ENCODE measurements at places on chromosomes 13 and 19.

DNA sequence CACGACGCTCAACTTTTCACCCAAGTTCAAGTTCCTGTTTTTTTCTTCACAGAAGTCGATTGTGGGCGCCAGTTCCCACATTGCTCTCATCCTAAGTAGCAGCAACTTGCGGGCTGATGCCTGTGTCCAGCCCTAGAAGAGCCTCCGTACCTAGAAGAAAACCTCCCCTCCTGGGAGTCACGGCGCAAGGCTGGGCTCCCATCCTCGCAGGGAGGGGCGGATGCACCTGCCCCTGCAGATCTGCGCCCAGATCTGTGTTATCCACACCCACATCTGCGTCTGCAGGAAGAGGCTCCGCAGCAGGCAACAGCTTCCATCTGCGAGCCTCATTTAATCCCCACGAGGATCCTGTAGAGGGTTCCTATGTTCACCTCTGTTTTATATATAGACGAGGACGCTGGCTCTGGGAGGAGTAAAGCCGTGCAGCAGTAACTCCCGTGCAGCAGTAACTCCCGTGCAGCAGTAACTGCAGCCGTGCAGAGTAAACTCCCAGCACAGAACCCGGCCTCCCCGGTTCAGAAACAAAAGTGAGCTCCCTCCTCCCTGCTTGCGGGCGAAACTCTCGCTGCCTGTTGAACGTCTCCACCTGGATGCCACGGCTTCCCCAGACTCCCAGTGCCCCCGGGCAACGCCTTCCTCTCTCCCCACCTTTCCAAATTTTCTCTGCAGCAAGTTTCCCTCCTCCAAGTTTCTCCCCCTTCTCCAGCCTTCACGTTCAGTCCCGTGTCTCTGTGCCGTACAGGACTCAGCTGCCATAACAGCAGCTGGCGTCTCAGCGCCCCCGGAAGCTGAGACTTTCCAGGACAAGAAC is 23.5 kb upstream of the LAIR1 start:
- DNase-seq: peak; percentile 15

- DNase-seq: no peak
Observed at GRCh38 chr13:92716749-92717148, 509.9 kb upstream of the GPC6 start.

GRCh38 chr19:16290692-16291091 is 33.9 kb upstream of the KLF2 start:
- DNase-seq: no peak

DNA sequence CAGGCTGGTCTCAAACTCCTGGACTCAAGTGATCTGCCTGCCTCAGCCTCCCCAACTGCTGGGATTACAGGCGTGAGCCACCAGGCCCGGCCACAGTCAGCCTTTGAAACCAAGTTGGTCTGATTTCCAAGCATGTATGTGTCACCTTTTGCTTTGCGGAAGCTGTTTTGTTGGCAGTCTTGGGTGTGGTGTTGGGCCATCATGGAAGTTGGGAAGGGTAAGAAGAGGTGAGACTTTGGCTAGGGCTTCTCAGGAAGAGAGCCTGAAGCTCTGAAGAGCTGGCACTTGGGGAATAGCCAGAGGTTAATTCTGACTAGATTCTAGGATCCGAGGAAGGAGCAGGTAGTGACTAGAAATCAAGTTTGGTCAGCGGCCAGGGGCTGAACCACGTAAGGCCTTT is 2.8 kb downstream of the RSPH6A start:
- DNase-seq: no peak

DNA sequence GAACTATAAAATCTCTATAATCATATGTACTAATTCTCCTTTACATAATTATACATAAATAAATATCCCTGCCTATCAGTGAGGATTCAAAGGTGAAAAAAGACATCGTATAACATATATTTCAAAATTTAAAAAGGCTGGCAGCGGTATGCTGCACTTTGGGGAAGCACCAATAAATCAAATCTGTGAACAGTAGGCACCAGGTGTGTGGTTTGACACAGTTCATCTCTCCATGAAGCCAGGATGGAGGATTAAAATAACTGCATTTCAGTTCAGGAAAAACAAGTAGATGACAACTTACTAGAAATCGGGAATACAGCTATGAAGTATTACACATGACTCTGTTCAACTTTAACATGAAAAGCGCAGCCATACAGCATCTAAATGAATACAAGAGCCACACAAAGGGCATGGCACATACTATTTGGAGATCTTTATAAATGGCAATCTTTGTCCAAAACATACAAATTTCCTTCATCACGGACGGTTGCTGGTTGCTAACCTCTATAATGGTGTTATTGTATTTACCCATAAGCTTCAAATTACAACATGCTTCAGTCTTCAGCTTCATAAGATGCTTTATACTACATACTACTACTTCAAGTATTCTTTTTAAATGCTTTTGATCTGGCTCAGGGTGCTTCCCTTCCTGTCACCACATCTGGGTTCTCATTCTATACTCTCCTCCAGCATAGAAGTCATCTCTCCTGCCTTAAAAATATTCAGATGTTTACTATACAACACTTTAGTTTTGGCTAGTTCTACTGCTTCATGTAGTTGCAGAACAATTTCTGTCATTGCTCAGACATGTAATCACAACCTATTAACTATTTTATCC is 128.7 kb downstream of the KLF12 start:
- no peak for DNase-seq

- DNase-seq: no peak
Observed at GRCh38 chr13:83531022-83531421, 351.3 kb downstream of the SLITRK1 start.

DNA sequence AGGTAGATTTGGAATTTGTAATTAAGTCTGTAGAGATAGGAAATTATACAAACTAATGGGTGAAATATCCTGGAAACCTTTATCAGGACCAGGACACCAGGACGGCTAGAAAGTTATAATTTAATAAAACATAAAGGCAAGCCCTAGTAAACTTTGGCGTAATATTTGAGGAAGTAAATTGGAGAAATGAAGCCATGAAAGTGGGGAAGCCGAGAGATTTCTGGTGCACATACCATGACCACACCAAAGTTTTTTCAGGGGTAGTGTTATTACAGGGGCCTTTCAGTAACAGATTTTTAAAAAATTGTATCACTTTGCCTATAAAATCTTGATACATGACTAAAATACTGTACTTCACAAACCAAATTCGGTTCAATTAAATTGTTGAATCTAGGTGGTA is 54.7 kb upstream of the URAD start:
- DNase-seq: no peak
